Gastrocnemius medialis (tissue), 4 donors: ENCODE measurements at places on chromosomes 7 and 10. TPM values are rescaled to one million over a fixed set of nuclear protein-coding genes. Genes with fewer than 3 reads are reported as not detected.

The PIP4K2A gene
- total RNA-seq: 4.6 TPM

The SCART1 gene
- 0.39 TPM for total RNA-seq

- no peak for DNase-seq
These were observed 224.7 kb downstream of the GLI3 start for GRCh38 chr7:42012313-42012712.

DNA sequence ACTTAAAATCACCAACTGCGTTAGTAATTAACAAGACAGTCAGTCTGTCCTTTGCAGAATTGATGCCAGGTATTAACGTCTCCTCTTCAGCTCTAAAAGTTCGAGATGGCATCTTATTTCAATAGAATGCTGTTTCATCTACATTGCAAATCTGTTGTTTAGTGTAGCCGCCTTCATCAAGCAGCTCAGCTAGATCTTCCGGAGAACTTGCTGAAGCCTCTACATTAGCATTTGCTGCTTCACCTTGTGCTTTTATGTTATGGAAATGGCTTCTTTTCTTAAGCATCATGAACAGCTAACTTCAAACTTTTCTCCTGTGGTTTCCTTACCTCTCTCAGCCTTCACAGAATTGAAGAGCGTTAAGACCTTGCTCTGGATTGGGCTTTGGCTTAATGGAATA lies 95.5 kb upstream of the FAM20C start:
- DNase-seq: no peak

DNA sequence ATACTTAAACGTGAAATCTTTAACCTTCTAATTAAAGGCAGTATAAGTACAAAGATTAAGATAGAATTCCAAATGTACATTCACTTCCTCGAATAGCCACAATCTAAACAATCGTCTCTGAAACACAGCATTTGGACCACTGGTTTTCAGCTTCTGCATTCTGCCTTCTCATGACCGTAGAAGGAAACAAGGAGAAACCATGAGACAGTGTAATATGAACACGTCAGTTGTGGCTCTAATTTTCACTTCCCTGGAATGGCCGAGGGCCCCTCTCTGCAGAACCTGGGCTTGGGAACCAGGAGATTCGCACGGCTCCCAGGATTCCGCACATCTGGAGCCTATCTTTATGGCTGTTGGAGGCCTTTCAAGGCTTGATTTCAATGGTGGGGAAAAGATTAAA lies 189.3 kb downstream of the KLF6 start:
- DNase-seq: no peak

GRCh38 chr7:91326516-91327199 lies 62.4 kb downstream of the FZD1 start:
- no peak for DNase-seq
